IMR-90 (cell line): ENCODE measurements at places on chromosomes 2 and 18.

- no peak for DNase-seq
These were observed 9.7 kb upstream of the NMUR1 start for GRCh38 chr2:231539991-231540390.

- no peak for DNase-seq
These were observed 66.8 kb upstream of the ATG16L1 start for GRCh38 chr2:233184669-233185068.

- no peak for DNase-seq
These were observed 1.4 kb downstream of the DNAJC10 start for GRCh38 chr2:182717416-182717815.

- DNase-seq = no peak
These were observed 12.9 kb downstream of the STAT1 start for GRCh38 chr2:191001032-191001431.

DNA sequence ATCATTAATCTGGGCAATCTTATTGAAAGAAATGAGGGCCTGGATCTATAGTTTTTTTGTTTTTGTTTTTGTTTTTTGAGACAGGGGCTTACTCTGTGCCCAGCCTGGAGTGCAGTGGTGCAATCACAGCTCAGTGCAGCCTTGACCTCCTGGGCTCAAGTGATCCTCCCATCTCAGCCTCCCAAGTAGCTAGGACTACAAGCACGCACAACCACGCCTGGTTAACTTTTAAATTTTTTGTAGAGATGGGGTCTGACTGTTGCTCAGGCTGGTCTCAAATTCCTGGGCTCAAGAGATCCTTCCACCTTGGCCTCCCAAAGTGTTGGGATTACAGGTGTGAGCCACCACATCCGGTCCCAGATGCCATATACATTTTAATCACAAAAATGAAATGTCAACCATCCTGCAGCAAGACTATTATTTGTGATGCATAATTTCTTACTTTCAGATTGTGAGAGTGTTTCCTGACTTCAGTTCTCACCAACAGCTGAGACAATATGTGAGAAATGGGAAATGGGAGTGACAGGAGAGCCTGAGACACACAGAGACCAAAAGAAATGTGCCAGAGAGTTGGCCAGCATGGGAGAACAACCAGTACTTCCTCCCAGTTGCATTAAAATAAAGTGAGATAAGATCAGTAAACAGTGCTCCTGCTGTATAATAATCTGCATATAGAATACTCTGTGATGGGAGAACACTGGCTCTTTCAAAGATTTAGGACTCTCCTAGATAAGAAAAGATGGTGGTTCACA, 87.6 kb downstream of the METTL8 start:
- DNase-seq = no peak

GRCh38 chr2:6445156-6445555, 420.6 kb downstream of the CMPK2 start:
- DNase-seq = no peak

DNA sequence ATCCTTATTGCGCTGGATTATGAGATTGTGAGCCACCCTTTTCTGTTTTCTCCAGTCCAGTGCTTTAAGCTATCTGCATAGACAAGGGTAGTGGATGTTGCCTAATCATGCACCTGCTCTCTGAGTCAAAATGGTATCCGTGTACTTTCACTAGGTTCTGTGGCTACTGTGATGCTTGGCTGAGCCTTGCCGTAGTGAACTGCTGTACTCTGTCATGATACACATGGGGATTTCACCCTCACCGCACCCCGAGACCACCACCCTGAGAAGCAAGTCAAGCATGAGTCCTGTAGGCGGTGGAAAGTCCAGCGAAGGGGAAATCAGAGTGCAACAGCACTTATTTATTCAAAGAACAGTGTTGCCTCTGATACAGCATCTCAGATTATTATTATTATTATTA, 55.0 kb downstream of the ARHGAP25 start:
- no peak for DNase-seq

DNA sequence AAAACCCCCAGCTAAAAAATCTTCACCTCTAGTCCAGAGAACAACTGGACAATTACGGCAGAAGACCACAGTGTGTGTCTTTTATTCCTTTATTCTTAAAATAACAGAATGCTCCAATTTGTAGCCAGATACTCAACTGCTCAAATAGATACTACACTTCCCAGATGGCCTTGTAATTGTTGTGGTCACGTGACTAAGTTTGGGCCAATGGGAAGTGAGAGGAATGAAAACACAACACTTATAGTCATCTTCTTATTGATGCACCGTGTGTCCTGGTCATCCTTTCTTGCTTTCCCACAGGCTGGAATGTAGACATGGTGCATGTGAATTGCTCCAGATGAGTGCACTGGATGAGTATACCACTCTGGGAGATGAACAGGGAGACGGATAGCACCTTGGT, 145.1 kb downstream of the CDC42EP3 start:
- peak; percentile 8 for DNase-seq

DNA sequence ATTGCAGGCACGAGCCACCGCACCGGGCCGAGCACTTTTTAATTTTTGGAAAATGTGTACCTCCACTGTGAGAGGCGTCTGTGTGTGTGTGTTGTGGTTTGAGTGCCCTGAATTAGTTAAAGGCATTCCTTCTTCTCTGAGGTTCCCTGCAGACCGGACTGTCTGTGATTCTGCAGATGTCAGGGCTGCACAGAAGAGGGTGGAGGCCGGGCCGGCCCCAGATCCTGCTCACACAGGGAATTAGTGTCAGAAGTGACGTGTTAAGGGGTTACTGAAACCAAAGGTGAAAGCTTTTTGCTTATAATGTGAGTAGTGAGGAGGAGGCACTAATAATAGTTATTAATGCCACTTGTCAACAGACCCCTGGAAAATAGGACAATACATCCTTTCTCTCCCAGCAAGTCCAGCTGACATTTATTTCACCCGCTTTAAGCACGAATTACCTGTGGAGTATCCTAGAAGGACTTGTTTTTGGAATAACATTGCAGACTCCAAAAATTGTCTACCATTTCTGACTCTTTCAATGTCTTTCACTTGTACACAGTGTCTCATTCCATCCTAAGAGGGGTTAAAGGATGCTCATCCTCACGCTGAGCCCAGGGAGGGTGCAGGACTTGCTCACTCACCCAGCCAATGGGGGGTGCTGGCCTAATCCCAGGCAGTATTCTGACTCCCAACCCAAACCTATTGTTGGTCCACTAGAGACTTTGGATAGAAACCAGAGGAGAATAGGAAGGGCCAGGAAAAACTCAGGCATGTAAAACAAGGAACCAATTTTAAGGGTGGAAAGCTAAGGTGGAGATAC, 16.2 kb downstream of the ARHGAP25 start:
- DNase-seq = no peak

- DNase-seq = no peak
These were observed 43.8 kb downstream of the MYO1B start for GRCh38 chr2:191289049-191289448.

- DNase-seq = no peak
These were observed 281.7 kb upstream of the LRATD1 start for GRCh38 chr2:14350856-14351255.

DNA sequence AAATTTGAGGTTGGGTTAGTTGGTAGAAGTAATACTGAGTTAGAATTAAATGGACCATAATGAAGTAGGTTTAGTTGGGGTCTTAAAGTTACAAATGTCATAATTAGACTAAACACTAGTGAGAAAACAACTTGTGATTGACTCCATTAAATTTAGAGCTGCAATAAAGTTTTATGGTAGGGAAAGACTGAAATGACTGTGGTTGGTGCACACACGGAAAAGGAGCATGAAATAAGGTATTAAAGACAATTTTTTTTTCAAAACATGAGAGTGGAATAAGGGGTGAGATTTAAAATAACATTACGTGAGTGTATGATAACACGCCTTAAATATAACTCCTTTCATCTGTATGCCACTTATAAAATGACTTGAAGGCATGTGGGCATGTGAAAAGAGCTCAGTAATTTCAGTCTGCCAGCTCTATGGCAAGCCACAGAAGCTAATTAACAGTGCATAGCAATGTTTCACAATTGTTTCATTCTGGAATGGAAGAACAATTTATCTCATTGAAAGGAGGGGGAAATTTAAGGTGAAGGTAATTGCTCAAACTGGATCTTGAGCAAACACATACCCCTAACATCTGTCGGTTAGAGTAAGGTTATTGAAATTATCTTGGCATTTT, 1.4 kb downstream of the FRZB start:
- DNase-seq = no peak

- DNase-seq = no peak
These were observed 17.4 kb upstream of the FECH start for GRCh38 chr18:57603871-57604270.

DNA sequence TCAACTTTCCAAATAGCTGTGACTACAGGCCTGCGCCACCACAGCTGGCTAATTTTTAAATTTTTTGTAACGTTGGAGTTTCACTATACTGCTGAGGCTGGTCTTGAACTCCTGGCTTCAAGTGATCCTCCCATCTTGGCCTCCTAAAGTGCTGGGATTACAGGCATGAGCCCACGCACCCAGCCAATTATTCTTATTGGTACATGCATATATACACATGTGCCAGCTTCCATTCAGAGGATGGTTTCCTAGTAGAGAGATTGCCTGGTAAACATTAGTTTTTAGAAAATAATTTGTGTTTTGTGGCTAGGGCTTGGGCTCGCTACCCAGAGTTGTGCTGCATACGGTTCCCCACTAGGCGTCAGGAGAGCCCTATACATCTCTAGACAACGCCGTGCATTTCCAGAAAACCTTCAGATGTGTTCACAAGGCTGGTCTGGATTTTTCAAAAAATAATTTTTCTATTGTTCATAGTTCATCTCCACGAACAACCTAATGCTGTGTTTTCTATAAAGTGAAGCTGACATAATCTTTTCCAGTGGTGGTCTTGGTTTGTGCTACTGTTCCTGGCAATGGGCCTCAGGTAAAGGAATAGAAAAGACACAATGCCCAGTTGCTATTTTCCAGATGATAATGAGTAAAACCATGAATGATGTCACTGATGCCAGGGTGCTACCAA, 14.6 kb upstream of the AFG3L2 start:
- peak; percentile 75 for DNase-seq

- no peak for DNase-seq
These were observed 57.8 kb upstream of the CHN1 start for GRCh38 chr2:175062787-175063585.

- DNase-seq = no peak
These were observed 225.5 kb upstream of the TMEM200C start for GRCh38 chr18:6120820-6121279.

DNA sequence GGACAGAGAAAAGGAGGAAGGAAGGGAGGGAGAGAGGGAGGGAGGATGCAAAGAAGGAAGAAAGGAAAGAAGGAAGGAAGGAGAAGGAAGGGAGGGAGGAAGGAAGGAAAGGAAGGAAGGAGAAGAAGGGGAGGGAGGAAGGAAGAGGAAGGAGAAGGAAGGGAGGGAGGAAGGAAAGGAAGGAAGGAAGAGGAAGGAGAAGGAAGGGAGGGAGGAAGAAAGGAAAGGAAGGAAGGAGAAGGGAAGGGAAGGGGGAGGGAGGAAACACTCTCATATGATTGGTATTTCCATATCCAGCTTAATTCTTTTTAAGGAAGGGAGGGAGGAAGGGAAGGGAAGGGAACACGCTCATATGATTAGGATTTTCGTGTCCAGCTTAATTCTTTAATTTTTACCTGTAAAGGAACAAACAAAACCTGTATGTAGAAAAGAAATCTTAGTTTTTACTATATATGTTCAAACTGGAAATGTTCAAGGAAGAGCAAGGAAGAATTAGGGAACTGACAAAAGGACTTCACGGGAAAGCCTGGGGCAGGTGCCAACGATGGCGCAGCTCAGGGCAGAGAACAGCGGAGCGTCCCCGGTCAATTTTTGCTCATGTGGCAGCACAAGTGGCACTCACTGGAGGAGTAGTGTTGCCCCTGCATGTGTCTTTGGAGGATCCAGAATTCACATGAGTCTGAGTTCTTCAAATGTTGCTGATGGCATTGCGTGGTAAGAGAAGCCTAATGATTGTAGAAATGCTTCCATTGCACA, 228.6 kb downstream of the ZNF516 start:
- DNase-seq = no peak

DNA sequence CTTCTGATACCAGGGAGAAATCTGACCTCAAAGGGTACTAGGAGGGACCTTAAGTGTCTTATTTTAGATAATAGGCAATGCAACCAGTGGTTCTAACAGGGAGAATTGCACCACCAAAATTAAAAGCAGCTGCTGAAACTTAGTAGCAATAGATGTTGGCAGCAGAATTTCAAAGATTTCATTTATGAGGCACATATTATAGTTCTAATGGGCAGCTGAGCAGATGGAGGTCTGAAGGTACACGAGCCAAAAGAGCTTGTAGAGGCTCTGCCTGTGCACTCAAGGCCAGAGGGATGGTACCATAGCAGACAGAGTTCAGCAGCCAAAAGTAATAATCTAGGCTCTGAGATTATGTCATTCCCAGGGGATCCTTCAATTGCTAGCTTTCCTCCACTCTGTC, 87.3 kb upstream of the NCKAP5 start:
- DNase-seq = no peak

DNA sequence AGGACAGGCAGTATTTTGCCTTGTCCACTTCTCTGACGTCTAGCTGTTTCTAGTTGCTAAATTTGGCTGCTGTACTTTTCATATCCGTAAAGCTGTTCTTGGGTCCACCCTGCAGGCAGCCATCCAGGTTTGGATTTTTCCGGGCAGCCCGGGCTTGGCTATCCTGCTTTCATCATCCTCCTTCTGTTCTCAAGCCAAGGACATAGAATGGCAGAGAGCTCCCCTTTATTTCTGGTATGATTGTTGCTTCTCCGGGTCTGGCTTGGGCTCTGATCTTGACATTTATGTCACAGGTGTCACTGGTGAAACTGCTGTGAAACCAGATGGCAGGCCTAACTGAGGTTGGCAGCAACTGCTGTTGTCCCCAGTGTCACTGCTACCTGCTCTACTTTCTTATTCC, 35.5 kb downstream of the SCN2A start:
- no peak for DNase-seq

DNA sequence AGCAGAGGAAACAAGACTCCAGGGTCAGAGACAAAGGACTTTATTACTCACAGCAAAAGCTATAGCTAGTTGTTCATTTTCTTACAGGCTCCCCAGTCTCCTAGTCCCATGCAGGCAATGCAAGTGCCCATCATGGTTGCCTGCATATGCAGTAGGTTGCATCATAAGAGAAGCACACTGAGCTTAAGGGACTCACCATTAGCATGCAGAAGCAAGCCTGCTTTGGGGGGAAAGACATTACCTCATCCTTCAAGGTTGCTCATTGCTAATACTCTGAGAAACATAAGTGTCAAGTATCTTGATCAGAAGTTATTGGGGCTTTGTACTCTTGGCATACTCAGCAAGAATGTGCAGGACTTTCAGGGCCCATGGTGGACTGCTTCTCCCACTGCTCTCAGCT, 114.6 kb upstream of the CCDC68 start:
- DNase-seq = no peak

DNA sequence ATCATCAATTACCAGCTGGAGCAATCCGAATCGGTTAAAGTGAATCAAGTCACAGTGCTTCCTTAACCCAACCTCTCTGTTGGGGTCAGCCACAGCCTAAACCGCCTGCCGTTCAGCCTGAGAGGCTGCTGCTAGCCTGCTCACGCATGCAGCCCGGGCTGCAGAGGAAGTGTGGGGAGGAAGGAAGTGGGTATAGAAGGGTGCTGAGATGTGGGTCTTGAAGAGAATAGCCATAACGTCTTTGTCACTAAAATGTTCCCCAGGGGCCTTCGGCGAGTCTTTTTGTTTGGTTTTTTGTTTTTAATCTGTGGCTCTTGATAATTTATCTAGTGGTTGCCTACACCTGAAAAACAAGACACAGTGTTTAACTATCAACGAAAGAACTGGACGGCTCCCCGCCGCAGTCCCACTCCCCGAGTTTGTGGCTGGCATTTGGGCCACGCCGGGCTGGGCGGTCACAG, 496 bp upstream of the ITGA4 start:
- peak; percentile 5 for DNase-seq

- no peak for DNase-seq
These were observed 1371.2 kb downstream of the LRP1B start for GRCh38 chr2:140759426-140760156.

- peak; percentile 97 for DNase-seq
These were observed 40.6 kb upstream of the MRPL19 start for GRCh38 chr2:75605770-75606529.
